ENCODE measurements at places on chromosomes 16 and 17.

GRCh38 chr17:34436607-34437006, 73.6 kb upstream of the CCL1 start:
- no peak for DNase-seq

DNA sequence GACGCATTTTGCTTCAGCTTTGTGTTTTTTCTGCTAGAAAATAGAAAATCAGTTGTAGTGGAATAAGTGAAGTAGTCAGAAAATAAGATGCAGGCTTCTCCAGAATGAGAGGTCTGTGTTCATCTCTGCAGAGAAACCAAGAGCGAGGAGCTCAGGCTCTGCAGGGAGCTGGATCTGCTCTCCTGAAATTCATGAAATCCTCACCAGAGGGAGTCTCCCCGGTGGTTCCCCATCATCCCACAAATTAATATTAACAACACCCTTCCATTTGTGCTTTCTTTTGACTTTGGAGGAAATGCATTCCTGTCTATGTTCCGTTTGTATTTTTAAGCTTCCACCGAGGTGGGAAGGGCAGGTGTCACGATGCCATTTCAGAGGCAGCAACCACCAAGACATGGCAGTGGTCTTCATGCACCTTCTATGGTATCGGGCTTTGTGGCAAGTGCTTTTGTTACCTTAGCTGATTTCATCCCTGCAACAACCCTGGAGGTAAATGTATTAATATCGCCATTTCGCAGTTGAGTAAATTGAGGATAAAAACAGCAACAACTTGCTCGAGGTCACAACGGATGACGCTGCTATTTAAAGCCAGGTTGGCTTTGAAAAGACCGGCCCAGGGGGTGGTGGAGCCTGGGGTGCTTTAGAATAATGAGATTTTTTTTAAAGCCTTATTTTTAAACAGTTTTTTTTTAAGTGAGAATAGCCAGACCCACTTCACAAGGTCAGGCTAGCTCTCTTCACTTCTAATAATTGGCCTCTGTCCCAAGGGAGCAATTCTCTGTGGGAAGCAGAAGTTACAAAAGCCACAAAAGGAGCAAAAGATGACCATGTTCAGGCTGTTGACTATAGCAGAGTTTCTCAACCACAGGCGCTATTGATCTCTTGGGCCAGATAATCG, 367.6 kb upstream of the ERCC4 start:
- DNase-seq = no peak

GRCh38 chr16:82892324-82892723, 265.6 kb downstream of the CDH13 start:
- no peak for DNase-seq

DNA sequence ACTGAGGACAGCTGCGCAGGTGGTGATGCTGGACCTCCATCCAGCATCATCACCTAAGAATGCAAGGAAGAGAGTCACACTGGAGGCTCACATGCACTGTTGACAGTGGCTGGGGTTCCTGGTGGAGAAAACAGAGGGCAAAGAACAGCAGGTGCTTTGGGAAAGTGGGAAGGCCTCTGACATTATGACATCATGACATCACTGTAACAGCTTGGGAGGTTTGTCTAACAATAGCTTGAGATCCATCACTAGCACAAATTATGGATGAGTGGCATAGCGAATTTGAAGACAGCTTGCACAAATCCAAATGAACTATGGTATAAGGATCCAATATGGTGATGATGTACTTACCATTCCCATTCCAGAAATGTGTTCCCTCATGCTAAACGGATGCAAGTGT, 226.5 kb upstream of the MPHOSPH6 start:
- DNase-seq = no peak

DNA sequence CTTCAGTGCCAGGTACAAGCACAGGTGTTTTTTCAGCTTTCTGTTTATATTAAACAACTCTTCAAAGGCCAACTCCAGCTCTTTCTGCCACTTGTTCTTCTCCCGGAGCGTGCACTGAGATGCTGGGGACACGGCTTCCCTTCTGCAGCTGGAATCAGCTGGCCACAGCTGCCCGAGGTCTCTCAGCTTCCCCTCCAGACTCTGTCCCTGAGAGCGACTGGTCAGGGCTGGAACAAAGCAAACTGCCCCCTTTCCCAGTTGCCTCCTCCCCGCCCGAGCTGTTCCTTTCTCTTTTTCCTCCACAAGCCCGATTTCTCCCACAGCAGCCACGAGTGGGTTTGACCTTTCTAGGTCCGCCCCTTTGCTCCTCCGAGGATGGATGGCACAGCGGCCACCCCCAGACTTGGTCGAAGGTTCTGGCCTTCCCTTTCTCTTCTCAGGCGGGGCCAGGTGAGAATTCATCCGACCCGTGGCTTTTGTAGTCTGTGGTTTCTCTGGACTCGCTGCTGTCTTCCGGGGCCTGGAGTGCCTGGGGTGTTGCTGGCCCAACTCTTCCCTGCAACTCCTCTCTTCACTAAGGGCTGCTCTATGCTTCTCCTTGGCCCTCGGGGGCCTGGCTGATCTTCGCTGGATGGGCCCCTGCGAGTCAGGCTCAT, 11.5 kb downstream of the CEP295NL start:
- DNase-seq = no peak

DNA sequence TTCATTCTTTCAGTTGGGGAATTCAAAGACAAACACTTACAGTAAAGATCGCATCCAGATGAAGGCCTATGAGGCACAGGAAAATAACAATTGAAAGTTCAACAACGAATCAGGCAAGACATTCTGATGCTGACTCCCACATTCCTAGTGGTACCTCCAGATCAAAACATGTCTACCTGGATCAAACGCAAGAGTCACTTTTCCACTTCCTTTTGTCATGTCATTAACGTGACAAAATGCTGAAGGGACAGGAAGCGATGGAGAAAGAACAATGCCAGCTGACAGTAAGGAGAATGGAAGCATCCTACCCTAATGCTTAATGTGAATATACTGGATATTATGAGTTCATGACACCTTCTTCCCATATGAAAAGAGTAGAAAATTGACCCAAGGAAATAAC, 365.4 kb upstream of the CDH11 start:
- DNase-seq = no peak

- DNase-seq = no peak
Measured at GRCh38 chr17:41773190-41773588, 13.3 kb downstream of the JUP start.
